Activated CD4-positive, alpha-beta memory T cell treated with anti-CD3 and anti-CD28 coated beads for 36 hours (primary cell): ENCODE measurements at places on chromosomes 6 and 20.

- peak; percentile 69 for DNase-seq
These were observed 111.4 kb downstream of the FYN start for GRCh38 chr6:111761783-111762312.

DNA sequence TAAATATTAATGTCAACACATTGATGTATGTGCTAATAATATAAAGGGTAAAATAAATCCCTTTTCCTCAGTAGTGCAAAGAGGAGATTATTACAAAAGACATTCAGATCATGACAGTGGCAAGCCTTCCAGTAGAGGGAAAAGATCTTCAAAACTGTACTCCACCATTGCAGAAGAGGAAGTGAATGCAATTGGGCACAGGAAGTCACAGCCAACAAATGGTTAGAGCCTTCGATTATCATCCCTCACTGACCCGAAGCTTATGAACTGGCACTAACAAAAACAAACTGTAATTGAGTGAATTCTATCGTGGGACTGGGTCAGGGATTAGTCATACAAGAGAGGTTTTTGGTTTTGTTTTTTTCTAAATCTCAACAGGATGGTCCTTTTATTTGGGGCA is 39.3 kb upstream of the SCGN start:
- no peak for DNase-seq

DNA sequence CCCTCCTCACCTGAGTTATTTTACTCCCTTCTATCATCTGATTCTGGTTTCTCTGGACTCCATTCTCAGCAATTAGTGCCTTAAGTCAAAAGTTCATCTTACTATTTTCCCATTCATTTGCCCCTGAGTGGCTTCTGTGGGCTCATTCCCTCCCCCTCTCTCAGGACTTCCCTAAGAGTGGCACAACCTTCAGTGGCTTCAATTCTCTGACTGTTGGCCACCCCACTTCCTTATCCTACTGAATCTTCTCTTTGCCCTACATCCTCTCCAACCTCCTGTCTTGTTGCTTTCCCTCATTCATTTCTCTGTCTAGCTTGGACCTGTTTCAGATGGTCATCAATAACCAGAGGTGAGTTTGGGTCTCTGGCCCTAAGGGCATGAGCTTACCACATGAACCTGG is 61.1 kb upstream of the GLP1R start:
- DNase-seq, result no peak

DNA sequence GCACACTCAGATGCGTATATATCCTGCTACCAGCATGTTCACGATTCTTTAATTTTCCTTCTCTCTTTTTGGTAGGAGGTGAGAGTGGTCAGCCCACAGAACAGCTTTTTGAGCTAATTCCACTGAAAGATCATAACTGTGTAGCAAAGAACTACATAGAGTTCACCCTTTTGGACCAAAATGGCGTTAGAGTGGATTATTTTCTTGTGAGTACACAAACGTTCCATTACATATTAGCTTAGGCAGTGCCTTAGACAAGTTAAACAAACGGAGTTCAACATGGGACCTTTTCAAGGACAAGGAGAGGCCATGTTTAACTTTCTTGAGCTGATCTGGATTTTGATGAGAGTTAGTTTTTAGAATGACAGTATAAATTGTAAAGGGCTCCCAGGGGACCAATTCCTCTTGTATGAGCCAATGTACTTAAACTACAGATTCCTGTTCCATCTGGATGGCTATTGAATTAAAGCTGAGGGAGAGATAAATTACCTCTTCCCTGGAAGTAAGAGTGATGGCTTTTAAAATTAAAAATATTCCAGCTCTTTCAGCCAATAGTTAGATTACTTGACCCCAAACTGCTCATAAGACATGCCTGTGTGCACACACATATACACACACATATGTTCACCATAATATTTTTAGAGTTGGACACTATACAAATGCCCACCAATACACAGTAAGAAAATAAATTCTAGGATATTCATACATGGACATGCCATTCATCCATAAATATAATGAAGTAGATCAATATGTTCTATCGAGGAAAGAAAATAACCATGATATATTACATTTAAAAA is 25.6 kb upstream of the ARMH2 start:
- no peak for DNase-seq

GRCh38 chr6:163181666-163182180 is 232.8 kb upstream of the QKI start:
- DNase-seq, result no peak

GRCh38 chr6:1613688-1614447 is 4.2 kb downstream of the FOXC1 start:
- DNase-seq, result no peak

- no peak for DNase-seq
These were observed 154.9 kb downstream of the MRPL14 start for GRCh38 chr6:43972179-43972912.

- DNase-seq, result no peak
These were observed 266.9 kb upstream of the CITED2 start for GRCh38 chr6:139641376-139641775.

DNA sequence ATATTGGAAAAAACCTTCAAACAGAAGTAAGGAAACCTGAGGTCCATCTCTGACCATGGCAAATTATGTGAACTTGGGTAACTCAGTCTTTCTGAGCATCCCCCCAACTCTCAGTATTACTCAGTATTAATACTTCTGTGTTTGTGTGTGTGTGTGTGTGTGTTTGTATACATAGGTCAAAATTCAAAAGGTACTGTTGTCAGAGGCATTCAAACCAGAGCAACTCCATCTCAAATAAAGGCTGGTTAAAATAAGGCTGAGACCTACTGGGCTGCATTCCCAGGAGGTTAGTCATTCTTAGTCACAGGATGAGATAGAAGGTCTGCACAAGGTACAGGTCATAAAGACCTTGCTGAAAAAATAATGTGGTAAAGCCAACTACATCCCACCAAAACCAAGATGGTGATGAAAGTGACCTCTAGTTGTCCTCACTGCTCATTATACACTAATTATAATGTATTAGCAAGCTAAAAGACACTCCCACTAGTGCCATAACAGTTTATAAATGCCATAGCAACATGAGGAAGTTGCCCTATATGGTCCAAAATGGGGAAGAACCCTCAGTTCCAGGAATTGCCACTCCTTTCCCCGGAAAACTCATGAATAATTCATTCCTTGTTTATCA is 33.3 kb upstream of the SLC22A16 start:
- no peak for DNase-seq

DNA sequence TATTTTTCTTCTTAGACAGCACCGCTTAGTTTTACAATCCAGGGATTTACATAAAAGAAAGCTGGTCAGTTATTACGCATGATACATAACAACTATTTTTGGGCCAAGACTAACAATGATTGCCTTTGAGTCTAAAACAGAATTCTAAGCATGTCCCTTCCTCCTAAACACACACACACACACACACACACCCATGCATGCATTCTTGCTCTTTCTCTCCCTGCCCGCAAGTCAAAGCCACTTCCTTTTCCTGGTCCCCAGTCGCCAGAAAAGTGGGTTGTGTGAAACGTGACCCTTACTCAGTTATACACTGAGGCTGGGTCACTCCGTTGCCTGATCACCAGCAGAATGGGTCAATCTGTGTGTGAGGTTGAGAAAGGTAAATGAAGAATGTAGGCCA is 31.4 kb downstream of the FYN start:
- peak; percentile 74 for DNase-seq

DNA sequence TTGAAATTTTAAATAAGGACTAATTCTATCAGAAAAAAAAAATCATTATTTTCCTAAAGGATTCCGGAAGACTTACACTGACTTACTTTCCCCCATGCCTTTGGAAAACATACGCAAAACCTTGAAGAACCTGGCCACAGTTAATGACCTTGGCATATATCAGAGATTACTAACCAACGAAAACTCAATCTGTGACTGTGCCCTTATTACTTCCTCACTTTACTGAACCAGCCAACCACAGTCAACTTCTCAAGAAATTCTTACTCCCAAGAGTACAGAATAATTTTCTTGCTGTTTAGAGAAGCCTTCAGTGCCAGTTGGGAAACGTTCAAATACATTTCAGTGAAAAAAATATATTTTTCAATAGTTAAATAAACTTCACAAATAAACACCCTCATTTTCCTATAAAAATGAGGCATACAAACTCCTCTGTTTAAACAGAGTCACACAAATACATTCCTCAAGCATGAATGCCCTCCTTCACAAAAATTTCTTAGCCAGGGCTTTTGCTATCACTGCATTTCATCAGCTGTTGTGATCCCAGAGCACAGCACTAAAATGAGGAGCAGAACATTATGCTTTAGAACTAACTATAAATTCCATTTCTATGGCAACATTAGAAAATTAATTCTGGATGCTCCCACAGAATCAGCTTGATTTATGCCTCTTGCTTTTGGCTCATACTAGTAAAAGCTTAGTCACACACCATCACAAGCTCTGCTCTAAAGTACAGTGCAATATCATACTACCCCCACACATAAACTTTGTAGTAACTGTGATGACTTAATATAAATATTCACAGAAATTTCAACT is 117.6 kb downstream of the DST start:
- no peak for DNase-seq

- DNase-seq, result no peak
These were observed 127.9 kb downstream of the QRSL1 start for GRCh38 chr6:106757267-106757666.

DNA sequence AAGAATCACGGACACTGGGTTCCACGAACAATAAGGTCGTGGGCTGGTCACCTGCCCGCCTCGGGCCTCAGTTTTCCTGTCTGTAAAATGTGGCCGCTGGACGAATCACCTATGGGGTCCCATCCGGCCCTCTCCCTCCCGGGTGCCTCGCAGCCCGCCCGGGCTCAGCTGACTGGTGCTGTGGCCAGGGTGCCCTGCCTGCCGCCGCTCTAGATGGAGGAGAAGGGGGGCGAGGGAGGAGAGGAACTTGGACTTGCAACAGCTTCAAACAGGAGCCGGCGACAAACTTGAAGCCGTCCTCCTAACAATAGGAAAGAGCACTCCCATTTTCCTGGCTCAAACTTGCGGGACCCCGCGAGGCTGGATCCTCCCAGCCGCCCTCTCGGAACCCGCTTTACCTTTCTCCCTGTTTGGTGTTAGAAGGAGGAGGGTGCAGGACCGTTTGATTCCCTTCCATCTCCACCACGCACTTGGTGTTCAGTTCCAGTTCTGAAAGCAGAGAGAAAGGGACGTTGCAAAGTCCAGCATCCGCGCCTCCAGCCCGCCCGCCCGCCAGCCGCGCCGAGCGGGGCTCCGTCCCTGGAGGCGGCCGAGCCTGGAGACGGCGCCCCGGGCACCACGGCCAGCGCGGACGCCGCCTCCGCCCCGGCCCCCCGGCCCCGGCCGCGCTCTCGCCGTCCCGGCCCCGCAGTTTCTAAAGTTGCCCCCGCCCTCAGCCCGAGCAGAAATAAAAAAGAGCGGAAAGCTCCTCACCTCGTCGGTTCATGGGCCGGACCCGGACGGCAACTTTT is 584 bp downstream of the KIF13A start:
- DNase-seq, result no peak

DNA sequence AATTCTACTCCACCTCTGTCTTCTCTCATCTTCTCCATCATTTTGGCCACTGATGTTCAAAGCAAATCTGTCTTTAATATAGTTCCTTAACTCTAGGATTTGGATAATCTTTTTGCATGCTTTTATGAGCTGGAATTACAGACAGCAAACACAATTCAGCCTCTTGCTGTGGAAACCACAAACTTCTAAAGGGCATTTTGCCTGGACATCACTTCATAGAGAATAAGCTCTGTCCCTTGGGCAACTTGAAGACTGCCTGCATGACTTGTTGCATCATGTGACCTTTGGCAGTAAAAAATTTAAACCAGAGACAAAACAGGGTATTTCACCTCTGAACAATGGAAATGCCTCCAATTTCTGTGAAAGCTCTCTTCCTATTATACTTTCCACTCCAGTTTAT is 74.1 kb upstream of the HDDC2 start:
- DNase-seq, result no peak

DNA sequence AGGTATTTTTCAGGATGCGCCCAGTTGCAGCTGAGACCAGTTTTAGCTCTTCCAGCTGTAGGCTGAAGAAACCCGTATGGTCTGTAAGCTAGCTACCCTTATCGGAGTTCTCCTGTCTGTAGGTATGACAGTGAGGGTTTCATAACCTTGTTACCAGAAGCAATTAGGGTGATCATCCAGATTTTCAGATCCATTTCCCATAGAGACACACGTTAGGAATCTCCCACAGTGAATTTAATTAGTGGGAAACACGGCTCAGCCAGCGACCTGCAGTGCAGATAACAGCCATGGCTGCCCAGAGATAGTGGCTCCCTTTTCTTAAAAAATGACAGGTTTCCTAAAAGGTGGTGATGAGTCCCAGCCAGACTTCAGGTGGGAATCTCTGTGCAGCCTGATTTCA is 111.1 kb downstream of the BTBD3 start:
- no peak for DNase-seq

DNA sequence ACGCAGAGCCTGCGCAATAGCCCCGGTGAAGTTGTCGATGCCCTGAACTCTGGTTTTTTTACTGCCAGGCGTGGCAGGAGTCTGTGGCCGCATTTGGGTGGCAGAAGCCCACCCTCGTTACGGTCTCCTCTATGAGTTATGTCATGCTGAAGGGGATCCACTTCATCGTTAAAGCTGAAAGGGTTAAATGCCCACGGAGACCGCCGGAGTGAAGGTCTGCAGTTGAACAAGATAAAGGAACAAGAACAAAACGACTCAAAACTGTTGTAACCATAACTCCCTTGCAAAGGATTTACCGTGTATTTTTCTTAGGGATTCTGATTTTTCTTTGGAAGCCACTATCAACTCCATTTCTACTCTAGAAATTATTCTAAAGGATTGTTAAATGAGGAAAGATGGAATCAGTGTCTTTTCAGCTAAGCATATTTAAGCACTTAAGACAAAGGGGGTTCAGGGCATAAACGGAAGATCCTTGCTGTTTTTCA is 501 bp upstream of the ELOVL5 start:
- DNase-seq, result no peak

DNA sequence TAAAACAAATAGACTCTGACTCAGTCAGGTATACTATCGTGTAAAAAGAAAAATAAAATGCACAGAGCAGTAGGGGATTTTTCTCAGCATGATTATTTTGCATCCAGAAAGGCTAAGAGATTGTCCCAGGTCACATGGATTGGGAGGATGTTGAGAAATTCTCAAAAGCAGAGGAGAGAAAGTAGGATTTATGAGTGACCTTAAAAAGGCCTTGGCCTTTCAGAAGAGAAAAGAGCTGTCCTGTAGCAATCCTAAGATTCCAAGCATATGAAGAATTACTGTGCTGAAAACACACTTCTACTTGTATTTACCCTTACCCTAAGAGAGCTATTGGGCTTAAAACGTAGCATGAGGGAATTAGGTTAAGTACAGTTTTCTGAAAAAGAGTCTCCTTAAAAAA is 149.7 kb upstream of the ENPP5 start:
- DNase-seq, result no peak

- no peak for DNase-seq
These were observed 1.8 kb downstream of the FOXO3 start for GRCh38 chr6:108562503-108562993.

- no peak for DNase-seq
These were observed 2.6 kb upstream of the OSBPL2 start for GRCh38 chr20:62235777-62236157.
